ENCODE measurements at places on chromosomes 11 and 22.

GRCh38 chr11:125061281-125061680 is 1.8 kb upstream of the SLC37A2 start:
- DNase-seq, result no peak

- no peak for DNase-seq
These were observed 58.9 kb upstream of the HORMAD2 start for GRCh38 chr22:30021338-30021737.

GRCh38 chr11:117479372-117479771 is 151.7 kb downstream of the CEP164 start:
- DNase-seq, result no peak

GRCh38 chr11:109783014-109783413 is 310.2 kb upstream of the ZC3H12C start:
- no peak for DNase-seq

DNA sequence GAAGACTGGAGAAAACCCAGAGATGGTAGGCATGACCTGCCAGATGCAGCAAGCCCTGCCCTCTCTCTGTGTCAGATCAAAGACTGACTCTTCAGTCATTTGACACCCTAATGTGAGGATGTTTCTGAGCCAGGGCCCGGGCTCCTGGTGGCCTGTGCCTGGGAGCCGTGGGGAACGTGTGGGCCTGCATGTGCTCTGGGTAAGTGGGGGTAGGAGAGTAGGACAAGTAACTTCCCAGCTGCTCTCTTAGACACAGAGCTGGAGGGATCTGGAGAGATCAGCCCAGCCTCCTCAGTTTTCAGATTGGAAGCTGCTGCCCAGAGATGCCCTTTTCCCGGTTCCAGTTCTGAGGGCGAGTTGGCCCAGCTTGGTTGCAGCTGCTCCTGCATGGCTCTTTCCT is 110.8 kb downstream of the TEAD1 start:
- DNase-seq, result no peak

DNA sequence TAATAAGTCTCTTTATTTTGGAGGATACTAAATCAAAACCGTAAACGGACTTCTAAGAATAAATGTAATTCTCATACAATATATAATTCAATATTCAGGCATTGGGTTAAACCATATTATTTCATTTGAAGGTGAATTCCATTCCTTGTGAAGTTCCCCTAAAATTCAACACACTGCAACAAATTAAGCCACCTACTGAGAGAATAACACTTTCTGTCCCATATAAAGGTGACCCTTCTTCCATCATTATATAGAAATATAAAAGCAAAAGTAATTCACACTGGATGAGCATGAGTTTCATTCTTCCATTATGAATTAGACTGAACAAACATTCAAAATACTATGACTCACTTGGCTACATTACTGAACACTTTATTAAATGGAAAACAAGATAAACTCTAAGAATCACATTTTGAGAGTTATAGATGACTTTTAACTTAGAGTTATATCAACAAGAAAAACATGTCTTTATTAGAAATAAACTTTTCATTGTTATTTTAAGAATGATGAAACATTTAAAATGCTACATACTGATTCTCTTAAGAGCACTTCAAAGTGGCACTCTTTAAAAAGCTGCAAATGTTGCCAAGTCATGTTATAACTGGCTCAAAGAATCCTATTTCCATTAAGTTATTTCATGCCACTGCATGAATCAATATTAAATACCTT is 2.8 kb downstream of the SESN3 start:
- DNase-seq, result no peak

- no peak for DNase-seq
These were observed 23.0 kb upstream of the EXPH5 start for GRCh38 chr11:108616549-108616948.

DNA sequence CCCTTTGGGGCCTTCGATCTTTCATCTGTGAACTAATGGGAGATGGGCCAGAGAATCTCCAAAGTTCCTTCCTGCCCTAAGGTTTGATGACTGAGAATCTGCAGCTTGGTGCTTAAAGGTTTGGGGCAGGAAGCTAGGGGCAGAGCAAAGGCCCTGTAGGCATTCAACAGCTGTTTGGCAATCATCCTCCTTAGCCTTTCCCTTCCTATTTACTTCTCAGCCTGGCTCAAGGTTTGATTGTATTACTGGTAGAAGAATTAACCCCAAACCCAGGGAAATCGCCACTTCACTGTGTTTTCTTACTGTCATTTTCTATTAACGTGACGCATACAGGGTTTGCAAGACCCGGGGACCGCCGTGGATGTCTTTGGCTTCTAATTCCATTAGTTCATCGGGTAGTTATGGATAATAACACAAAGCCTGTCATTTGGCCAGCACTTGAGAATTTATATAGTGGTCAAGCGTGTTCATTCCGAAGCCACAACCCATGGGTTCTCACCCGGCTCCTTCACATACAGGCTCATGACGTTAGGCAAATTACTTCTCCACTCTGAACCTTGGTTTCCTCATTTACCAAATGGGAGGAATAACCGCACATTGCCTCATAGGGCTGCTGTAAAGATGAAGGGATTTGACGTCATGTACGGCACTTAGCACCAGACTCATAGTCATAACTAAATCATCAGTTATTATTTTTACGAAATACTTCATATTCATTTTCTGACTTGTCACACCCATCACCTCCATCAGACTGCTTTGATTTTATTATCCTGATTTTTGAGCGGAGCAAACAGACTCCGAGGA is 158.1 kb downstream of the FBXO7 start:
- DNase-seq, result no peak
